Activated naive CD4-positive, alpha-beta T cell treated with anti-CD3 and anti-CD28 coated beads for 36 hours (primary cell): ENCODE measurements at places on chromosomes 4 and X.
A peak's percentile ranks its signal among the peaks of the same experiment; 100 is the strongest.

- no peak for DNase-seq
These were observed 9.2 kb downstream of the IRAK1 start for GRCh38 chrX:154010330-154011087.

GRCh38 chr4:41297832-41298231, 41.1 kb downstream of the UCHL1 start:
- no peak for DNase-seq

GRCh38 chr4:149715822-149716585, 99.6 kb downstream of the IQCM start:
- DNase-seq = no peak

- DNase-seq = no peak
These were observed 31.5 kb downstream of the WWC2 start for GRCh38 chr4:183130328-183131155.

DNA sequence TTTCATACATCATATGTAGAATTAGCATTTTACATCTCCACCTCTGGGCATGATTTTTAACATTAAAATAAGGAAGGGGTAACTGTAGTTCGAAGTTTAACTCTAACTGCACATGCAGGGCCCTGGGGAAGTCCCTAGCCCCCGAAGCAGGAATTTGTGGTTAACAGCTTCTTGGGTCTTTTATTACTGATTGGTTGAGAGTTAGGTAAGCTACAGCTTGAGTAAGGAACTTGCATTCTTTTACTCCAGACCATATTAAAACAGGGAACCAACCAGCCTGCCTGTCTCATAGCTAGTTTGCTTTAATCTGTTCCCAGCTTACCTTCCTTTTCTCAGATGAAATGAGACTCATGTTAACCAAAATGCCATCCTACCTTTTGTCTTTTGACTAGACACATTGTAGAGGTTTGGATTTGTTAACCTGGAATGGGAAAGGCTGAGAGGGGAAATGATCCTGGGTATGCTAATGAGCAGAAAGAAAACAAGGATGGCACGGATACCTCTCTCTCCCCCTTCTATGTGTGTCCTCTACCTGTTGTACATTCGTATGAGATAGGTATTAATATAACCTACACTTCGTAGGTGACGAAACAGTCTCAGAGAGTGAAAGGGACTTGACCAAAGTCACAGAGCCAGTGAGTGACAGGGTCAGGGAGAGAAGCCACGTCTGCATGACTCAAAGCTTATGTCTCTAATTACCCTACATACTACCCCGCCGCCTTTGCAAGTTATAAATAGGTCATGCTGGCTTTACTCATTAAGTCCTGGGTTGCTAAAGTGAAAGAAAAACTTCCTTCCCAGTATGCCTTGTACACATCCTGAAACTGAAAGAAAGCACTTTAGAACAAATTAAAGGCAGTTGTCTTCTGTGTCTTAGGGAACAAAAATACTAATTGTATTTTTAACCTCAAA, 119.5 kb upstream of the AFF2 start:
- peak; percentile 67 for DNase-seq

- no peak for DNase-seq
These were observed 2.3 kb downstream of the GBA3 start for GRCh38 chr4:22695029-22695428.

GRCh38 chr4:102174719-102175189, 170.5 kb downstream of the SLC39A8 start:
- DNase-seq = no peak

GRCh38 chr4:127509155-127509554, 123.6 kb upstream of the INTU start:
- no peak for DNase-seq

GRCh38 chr4:26105815-26106699, 192.0 kb downstream of the SMIM20 start:
- no peak for DNase-seq

DNA sequence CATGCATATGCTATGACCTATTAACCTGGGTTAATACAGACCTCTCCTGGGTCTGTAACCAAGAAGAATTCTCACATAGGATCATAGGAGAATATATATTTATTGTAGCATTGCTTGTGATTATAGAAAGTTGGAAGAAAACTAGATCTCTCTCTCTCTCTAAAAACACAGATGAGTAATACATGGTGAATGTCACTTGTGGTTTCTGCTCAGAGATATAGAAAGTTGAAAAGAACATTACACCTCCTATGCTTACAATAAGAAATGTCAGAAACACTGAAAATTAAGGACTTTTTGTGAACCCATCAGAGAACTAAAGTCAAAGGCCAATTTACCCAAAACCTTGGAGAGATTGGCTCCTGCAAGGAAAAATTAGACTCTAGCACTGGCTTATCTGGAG, 1389.5 kb downstream of the FAM133A start:
- no peak for DNase-seq

- no peak for DNase-seq
These were observed 159.4 kb upstream of the TENM3 start for GRCh38 chr4:182083671-182084410.

GRCh38 chr4:2186133-2186864, 55.6 kb downstream of the HAUS3 start:
- no peak for DNase-seq

GRCh38 chrX:65528293-65528692, 6.3 kb downstream of the LAS1L start:
- DNase-seq = no peak

GRCh38 chr4:16537926-16538325, 311.7 kb upstream of the TAPT1 start:
- no peak for DNase-seq

- DNase-seq = peak; percentile 72
These were observed 60.8 kb downstream of the ZNF732 start for GRCh38 chr4:244471-244870.

DNA sequence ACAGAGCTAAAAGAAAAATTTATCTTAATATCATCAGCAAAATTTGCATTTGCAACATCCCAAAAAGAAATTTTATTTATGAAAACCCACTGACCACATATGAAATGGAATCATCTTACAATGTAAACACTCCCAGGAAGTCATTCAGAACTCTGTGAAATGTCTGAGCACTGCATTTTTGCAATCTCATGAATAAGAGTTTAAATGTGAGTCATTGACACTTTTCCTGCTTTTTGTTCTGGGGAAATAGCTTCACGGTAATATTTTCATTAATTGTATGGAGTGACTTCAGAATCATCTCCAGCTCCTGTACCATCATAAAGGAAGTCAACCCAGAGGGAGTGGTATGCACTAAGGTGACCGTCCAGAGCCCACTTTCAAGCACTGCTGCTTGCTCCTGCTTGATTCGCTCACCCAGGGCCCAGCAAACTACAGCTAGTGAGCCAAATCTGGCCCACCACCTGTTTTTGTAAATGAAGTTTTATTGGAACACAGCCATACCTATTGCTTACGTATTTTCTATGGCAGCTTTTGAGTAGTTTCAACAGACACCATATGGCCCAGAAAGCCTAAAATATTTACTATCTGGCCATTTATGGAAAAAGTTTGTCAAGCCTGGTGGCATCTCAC, 17.2 kb downstream of the EDNRA start:
- DNase-seq = no peak

GRCh38 chr4:82802911-82803310, 4.3 kb upstream of the SCD5 start:
- no peak for DNase-seq

DNA sequence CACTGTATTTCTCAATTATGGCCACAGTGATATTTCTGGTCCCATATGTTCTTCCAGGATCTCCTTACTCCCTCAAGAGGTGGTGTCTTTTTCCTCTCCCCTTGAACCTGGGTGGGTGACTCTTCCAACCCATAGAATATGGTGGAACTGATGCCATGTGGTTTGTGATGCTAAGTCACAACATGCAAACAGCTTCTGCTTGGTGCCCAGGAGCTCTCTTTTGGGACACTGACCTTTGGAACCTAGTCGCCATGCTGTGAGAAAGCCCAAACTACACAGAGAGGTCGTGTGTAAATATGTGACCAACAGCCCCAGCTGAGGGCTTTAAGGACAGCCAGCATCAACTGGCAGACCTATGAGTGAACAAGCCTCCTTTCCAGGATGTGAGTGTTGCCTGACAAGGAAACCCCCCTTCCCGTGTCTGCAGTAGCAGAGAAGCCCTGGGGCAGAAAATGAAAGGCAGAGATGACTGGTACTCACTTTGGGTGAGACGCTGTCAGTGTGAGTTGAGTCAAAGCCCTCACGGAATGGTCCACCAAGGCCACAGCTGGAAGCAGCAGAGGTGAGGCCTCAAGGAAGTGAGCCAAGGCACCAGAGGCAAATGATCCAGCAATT, 223.4 kb downstream of the BCOR start:
- peak; percentile 89 for DNase-seq

DNA sequence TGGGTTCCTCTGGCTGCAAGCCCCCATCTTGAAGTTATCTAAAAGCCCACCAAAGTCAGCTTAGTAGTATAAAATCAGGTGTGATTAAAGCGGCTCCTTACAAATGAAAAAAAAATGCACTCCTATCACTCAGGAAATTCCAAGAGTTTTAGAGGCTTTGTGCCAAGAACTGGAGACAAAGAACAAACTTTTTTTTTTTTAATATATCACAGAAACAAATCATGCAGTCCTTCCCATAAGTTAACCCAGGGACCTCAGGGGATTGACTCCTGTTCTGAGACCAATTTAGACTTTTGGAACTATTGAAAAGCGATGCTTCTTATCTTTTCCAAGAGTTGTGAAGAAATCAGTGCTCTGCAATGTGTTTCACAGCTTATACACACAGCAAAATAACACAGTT, 53.6 kb downstream of the HHIP start:
- DNase-seq = no peak

DNA sequence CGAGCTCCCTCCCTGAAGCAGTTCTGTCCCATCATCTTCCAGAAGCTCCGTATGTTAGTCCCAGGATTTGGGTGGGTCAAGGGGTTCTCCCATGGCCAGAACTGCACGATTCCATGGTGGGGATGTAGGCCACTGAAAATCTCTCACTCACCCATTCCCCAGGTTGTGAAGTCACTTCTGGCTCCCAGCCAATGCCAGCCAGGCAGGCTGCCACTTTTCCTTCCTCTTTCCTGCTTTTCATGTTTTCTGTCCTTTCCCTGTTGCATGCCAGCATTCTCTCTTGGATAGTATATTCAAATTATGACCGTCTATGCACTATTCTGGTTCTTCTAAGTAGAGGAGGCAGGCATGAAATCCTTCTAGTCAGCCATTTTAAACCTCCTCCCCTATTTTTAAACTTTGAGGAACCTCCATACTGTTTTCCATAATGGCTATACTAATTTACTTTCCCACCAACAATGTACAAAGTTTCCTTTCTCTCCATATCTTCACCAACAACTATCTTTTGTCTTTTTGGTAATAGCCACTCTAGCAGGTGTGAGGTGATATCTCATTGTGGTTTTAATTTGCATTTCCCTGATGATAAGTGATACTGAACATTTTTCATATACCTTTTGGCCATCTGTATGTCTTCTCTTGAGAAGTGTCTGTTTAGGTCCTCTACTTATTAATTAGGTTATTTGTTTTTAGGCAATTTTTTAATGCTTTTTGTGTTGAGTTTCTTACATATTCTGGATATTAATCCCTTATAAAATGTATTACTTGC, 182.1 kb upstream of the TET2 start:
- no peak for DNase-seq

- DNase-seq = no peak
These were observed 21.0 kb downstream of the MSN start for GRCh38 chrX:65688403-65688871.

DNA sequence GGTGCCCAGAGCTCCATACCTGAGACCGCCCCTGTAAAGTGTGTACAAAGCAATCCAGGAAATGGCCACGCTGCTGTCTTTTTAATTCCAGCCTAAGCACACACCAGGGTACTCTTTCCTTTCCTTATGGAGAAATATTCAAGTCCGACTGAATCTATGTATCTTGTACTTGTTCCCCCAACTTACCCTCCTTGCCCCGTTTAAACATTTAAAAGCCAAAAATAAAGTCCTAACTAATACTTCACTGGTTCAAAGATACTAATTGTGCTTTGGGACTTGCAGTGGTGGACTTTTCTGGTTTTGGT, 731 bp upstream of the AMMECR1 start:
- no peak for DNase-seq

GRCh38 chrX:46959985-46960700, 47.9 kb downstream of the JADE3 start:
- DNase-seq = no peak

DNA sequence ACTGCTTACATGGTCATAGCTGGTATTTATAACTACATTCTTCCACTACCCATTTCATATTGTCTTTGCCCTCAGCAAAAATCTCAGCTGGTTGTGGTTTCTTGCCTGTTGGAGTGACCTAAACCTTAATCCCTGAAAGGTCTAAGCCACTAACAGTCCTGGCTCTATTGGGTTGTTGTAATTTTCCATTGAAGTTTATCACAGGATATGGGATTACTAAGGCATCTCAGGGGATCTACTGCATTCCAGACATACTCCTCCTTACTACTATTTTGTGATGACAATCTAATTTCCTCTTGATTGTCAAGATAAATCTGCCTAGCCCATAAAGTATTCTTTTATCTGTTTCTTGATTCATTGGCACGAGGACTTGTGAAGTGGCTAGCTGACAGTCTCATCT, 6.2 kb upstream of the OSTC start:
- no peak for DNase-seq

DNA sequence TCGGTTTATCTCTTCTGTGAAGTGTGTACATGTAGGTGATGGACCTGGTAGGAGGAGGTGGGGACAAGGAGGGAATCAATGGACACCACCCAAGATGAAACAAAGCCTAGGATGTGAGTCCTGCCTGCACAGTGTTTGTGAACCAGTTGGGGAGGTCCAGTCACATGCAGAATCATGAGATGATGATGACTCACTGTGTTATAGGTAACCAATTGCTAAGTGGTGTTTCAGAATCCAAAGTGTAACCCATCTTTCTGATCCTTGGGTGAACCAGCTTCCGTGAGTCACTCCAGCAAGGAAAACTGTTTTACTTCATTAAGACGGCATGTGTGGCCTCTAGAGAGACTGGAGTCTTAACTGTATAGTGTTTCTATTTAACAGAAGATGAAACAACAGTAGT, 57.9 kb upstream of the HPF1 start:
- DNase-seq = no peak

DNA sequence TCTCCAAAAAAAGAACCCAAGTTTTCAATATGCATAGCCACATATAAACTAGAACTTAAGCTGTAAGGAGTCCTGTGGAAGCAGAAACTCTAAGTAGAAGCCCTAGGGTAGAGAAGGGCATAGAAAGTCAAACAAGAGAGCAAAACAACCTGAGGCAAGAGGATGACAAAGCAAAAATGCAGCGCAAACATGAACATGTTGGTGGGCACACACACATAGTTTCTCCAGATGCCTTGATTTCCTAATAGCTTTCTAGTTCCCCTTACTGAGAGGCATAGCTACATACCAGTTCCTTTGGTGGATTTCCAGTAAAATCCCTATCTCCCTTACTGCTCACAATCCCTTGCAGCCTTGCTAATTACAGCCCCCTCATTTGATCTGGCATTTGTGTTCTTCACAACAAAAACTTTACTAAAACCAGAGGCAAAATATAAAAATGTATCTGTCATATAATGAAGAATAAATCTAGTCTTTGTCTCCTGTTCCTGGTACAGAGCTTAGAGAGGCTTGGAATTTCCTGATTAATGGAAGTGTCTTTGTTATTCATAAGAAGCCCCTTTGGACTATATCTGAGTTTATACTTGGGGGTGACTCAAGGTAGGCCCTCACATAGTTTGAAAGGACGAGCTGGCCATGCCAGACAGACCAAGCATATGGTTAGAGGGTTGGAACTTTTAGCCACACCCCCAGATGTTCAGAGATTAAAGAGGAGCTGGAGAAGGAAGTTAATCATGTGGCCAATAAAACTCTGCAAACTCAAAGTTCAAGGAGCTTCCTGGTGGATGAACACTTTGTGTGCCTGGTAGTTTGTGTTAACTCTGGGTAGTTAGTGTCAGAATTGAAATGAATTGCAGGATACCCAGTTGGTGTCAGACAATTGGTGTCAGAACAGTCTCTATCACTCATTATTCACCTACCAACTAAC, 52.7 kb upstream of the ZCCHC13 start:
- DNase-seq = no peak
